Stimulated activated CD4-positive, alpha-beta T cell treated with anti-CD3 and anti-CD28 coated beads, Interleukin-15, amount 100 ng/mL, for 1 hour (primary cell): ENCODE measurements at places on chromosomes 3 and 15.
A peak's percentile ranks its signal among the peaks of the same experiment; 100 is the strongest.

- no peak for DNase-seq
Measured at GRCh38 chr3:59803268-59803667, 753.4 kb upstream of the CFAP20DC start.

DNA sequence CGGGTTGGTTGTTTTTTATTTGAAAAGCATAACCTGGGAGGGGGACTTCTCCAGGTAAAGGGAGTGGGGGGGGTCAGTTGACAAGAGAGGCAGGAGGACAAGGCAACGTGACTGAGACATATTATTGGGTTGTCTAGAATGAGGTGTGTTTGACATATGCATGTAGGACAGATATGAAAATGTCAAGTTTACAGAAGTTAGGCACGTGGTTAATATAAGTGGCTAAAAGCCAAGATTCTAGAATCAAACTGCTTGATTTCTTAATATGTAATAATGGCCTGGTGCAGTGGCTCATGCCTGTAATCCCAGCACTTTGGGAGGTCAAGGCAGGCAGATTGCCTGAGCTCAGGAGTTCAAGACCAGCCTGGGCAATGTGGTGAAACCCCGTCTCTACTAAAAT is 212.8 kb downstream of the SQOR start:
- DNase-seq: no peak

- no peak for DNase-seq
Measured at GRCh38 chr15:93166675-93167074, 77.7 kb upstream of the RGMA start.

DNA sequence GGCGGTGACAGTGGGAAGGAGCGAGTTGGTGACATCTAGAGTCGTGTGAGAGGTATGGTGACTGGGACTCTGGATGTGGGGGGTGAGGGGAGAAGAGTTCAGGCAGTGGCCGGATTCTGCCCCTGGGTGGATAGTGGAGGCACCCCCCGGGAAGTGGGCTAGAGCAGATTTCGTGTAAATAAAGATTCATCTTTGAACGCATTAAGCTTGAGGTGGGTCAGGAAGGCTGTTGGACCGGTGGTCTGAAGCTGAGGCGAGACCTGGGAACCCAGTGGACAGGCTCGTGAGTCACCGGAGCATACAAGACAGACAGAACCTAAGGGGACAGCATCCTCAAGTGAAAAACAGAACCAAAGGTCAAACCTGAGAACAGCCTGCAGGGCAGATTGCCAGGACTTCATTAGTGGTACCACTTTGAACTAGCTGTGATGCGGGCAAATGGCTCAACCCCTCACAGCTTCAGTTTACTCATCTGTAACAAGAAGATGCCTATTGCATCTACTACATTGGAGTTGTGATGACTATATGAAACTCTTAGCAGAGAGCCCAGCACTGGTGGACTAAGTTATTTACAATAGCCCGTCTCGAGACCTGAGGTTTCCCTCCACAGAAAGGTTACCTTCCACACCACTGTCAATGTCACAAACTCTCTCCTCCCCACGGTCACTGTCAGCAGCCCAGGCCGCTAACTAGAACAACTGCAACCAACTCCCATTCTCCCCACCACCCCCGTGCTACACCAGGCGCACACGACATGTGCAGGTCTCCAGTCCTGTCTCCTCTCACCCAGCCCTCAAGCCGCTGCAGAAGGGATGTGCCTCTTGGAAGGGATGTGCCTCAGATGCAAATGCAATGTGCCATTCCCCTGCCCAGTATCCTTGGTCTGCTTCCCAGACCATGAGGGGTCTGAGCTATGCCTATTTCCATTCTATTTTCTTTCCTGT is 901 bp upstream of the CLN6 start:
- no peak for DNase-seq

- DNase-seq: no peak
Measured at GRCh38 chr15:53869044-53869805, 109.0 kb upstream of the UNC13C start.

GRCh38 chr15:38164507-38164906 is 88.1 kb upstream of the SPRED1 start:
- DNase-seq: no peak

GRCh38 chr3:34000301-34000700 is 201.9 kb downstream of the PDCD6IP start:
- no peak for DNase-seq

- no peak for DNase-seq
Measured at GRCh38 chr3:185527364-185527763, 25.0 kb downstream of the LIPH start.

- no peak for DNase-seq
Measured at GRCh38 chr15:91214675-91215590, 114.9 kb downstream of the SV2B start.

- no peak for DNase-seq
Measured at GRCh38 chr3:131232711-131233267, 148.8 kb upstream of the NUDT16 start.

DNA sequence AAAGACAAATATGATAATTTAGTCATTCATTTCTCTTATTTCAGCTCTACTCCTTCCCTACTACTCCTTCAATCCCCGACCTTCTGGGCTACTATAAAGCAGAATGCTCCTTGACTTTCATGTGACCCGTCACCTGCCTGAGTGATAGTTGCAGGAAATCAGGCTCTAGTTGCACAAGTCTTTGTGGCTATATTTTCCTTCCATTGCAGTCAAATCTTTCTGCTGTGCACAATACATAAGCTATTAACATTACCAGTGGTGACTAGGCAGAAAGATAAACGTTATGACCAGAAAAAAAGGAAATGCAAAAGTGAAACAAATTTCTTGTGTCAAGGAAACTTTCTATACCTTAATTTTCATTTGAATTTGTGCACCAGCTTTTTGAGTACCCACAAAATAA is 2.3 kb downstream of the SUCNR1 start:
- no peak for DNase-seq

GRCh38 chr3:69737392-69737791 is 1.9 kb upstream of the MITF start:
- no peak for DNase-seq

DNA sequence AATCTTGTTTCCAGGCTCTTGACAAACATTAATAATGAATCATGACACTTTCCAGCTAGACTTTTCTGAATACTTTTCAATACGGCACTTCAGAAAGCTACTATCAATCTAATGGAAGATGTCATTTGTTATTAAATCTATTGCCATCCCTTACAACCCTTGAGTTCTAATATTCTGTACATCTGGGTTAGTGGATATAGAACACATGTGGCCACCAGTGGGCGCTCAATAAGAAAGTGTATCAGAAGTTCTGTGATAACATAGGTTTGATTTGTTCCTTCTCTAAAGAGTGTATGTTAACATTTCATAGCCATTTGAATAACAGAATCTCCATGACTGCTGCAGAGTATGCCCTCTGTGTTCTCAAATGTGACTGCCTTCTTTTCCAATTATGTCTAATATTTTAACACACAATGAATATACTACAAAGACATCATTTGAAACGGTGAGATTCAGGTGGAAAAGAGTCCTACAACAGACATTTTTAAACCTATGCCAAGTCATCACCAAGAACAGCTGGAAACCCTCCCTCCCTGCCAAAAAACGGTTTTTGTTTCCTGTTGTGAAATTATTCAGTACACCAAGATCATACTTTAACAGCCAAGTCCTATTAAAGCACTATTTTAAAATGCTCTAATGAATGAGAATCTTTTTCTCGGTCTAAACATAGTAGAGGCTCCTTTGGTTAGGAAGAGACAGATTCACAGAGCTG is 22.2 kb downstream of the ALDH1A2 start:
- peak; percentile 6 for DNase-seq

DNA sequence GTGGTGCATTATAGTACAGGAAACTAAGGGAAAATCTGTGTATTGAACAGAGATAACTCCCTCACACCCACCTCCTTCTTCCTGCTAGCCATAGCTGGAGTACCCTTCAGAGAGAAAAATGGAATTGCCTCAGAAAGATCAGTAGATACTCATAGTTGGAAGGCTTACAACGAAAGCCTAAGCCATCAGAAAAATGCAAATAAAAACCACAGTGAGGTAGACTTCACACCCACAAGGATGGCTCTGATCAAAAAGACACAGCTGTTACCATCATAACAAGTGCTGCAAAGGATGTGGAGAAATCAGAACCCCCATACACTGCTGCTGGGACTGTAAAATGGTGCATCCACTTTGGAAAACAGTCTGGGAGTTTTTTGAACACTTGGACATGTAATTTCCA is 7.4 kb upstream of the DLG1 start:
- DNase-seq: no peak

- peak; percentile 78 for DNase-seq
Measured at GRCh38 chr3:179071323-179072099, at the start of gene ZMAT3. TSS of gene ZMAT3 (minus strand) at chr3:179071809. CDS start at chr3:179067752, 4,057 bp downstream.

- DNase-seq: no peak
Measured at GRCh38 chr3:177453451-177453844, 256.2 kb upstream of the TBL1XR1 start.

GRCh38 chr3:169666076-169666375 is 2.5 kb upstream of the MECOM start:
- no peak for DNase-seq

DNA sequence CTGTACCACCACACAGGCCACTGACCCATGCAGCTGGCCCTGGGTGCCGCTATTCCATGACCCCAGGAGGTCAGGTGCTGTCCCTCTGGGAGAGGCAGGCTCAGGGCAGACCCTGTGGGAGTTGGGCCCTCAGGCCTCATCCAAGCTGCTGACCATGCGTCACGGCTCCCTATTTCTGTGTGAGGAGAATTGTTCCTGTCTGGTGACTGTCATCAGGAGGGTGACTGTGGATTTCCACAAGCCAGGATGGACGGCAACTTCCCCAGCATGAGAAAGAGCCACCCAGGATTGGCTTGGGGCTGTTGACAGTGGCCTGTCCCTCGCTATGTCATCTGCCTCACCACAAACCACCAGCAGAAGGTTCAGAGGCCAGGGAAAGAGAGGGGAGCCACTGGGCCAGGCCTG is 41.4 kb downstream of the ZDHHC19 start:
- DNase-seq: no peak
